T-helper 9 cell (primary cell): ENCODE measurements at places on chromosomes 5 and 9.

DNA sequence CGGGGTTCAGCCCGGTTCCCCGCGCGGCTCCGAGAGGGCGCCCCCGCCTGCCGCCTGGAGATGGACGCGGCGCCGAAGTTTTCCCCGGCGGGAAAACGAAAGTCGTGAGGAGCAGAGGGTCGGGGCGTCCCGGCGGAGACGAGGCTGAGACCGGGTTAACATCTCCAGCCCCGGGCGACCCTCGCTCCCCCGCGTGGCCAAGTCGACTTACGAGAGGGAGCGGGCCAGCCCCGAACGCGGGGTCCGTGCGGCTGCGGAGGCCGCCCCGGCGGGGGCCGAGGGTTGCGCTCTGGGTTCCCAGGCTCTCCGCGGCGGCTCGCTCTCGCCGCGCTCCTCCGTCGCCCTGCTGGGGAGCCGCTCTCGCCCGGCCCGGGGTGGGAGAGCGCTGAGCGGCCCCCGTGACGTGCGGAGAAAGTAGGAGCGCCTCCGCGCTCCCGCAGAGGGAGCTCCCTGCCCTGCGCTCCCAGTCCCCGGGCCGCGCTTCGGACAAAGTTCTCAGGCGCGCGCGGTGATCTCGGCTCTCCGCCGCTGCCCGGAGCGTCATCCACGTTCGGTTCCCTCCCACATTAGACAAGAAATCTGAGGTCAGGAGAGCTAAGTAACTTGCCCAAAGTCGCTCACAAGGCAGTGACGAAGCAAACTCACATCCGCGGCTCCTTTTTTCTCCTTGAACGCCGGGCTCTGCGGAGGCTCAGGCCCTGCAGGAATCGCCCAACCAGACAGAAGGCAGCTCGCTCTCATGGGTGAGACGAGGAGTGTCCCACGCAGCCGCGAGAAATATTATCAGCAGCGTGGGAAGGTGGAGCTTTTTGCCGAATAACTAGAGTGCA, 1.2 kb upstream of the GCNT4 start:
- DNase-seq: peak; percentile 22

DNA sequence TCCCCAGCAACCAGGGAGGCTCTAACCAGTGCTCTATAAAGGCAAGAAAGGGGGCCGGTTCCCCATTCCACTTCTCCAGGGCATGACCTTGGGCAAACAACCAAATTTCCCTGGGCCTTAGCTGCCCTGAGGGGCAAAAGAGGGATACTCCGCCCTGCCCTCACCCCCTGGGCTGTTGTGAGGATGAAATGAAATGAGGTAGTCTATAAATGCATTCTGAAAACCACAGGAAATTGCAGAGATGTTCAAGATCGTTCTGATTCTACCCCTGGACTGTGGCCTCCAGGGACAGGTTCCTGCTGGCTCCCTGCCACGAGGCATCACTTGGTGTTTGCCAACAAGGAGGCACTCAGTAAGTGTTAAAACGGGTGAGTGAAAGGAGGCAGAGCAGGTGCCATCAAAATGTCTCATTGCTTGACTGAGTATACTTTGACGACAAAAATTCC, 5.7 kb downstream of the RAPGEF1 start:
- DNase-seq: peak; percentile 63

GRCh38 chr5:153630546-153630945, 140.1 kb downstream of the GRIA1 start:
- DNase-seq: no peak

- peak; percentile 33 for DNase-seq
These were observed 137.2 kb downstream of the C9orf50 start for GRCh38 chr9:129483415-129484351.

DNA sequence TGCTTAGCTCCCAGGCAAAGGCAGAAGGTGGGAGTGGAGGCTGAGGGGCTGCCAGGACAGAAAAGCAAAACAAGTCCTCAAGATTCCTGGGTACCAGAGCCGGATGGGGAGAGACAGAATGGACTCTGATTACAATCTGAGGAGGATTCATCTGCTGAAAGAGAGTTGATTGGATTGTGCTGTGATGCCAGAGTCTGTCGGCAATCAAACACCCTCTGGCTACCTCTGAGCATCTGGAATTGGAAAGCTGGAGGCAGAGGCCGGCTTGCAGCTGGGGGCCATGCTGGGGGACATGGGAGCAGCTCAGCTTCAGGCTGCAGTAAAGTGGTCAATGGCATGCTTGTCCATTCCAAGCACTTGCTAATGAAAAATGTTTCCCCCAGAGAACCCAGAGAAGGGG, 59.3 kb downstream of the ASTN2 start:
- no peak for DNase-seq

- no peak for DNase-seq
These were observed 582.2 kb downstream of the CETN3 start for GRCh38 chr5:89827359-89827758.

- no peak for DNase-seq
These were observed 333.8 kb upstream of the CTNND2 start for GRCh38 chr5:12237837-12238575.

- DNase-seq: no peak
These were observed 15.1 kb downstream of the SNCAIP start for GRCh38 chr5:122327110-122327509.

DNA sequence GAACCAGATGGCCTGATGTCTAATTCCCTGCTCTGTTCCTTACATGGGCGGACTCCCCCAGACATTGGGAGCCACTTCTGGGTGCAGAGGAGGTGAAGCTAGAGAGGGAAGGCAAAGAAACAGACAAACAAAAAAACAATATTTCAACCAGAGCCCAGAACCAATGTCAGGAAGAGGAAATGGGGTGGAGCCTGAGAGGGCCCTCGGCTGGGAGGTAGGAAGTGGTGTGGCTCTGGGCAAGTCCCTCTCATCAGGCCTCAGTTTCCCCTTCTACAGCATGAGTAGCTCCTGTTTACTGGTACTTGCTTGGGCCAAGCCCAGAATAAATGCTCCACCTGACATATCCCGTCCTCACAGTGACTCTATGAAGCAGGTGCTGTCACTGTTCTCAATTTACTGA, 11.1 kb downstream of the SH2D3C start:
- DNase-seq: no peak

- DNase-seq: peak; percentile 71
These were observed 31.2 kb upstream of the AFAP1L1 start for GRCh38 chr5:149240354-149240998.

DNA sequence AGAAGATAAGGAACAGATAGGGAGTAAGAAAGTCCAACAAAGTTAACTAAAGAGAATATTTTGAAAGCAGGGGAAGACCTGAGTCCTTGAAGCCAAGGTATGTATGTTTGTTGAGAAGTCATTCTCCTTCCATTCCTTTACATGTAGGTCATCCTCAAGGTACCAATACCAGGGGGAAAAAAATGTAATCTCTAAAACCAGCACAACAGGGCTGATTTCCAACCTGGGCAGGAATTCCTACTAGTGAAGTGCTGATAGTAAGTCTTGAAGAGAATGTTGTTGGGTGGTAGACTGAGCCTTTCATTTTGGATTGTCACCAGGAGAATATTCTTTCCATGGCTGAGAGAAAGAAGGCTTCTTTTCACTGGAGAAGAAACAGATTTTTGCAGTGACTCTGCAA, 117.1 kb upstream of the ZNF462 start:
- DNase-seq: no peak

- DNase-seq: no peak
These were observed 240.9 kb downstream of the TLE4 start for GRCh38 chr9:79812507-79813257.

- DNase-seq: peak; percentile 95
These were observed at the start of gene EXOSC2 for GRCh38 chr9:130693426-130694191. EXOSC2 (plus strand) TSS chr9:130693780; CDS start chr9:130693792, 12 bp downstream.

GRCh38 chr5:151086905-151087360, 6.1 kb upstream of the TNIP1 start:
- DNase-seq: peak; percentile 67

DNA sequence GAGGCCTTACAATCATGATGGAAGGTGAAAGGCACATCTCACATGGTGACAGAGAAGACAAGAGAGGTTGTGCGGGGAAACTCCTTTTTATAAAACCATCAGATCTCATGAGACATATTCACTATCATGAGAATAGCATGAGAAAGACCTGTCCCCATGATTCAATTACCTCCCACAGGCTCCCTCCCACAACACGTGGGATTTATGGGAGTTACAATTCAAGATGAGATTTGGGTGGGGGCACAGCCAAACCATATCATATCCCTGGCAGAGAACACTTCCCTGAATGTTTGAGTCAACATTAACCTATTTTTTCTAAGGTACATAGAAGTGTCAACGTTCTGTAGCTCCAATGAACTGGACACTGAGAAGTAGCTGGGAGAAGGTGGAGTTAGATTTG, 280.9 kb downstream of the NFIB start:
- no peak for DNase-seq

- DNase-seq: no peak
These were observed 11.7 kb upstream of the INPP5E start for GRCh38 chr9:136451221-136451877.

DNA sequence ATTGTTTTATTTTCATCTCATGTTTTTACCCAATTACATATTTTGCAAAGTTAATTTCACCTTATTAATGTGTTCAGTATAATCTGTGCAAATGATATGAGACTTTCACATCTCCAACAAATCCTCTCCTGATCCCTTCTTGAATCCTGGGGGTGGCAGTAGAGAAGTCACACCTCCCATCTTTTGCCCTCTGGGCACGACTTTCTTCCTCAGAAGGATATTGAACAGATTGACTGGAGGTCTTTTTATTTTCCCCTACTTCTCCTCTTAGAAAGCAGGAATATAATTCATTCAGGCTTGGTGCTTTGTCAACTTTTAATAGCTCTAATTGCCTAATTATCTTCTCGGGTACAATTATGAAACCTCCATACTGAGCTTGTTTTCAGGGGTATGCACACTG, 1037.1 kb upstream of the NUDT12 start:
- no peak for DNase-seq

DNA sequence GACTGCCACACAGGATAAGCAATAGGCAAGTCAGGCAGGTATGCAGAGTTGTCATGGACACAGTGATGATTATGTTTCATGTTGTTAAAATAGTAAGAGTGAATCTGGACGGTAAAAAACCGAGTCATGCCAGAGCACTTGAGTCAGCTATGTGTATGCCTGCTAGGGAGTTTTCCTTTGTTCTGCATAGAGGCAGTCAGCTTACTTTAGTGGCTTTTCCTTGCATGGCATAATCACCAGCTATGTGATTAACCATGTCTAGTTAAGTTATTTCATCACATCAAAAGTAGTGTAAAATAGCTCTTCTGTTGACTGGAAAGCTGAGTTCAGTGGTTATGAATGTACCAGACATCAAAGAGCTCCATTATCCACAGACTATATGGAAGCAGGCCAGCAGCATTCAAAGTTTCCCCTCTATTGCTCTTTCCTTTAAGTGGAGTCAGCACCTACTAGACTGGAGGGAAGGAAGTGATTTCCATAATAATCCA, 989.8 kb downstream of the TLE1 start:
- no peak for DNase-seq

- DNase-seq: no peak
These were observed 72.8 kb upstream of the NXNL2 start for GRCh38 chr9:88462191-88462590.

DNA sequence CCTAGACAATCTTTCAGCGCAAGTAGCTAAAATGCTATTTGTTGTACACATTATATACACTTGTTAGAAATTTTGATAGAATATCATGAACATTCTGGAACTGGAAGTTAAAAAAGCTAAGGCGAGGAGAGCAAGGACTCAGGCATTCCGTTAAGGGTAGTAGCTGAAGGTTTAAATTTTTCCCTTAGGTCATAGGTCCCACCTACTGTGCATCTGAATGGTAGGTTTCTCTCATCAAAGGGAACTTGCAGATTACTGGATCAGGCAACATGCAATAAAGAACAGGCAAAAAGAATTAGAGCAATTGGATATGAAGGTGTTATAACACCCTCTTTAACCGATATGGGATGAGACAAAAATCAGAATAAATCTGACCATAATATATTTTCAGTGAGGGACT, 32.8 kb downstream of the TMEM161B start:
- DNase-seq: no peak

DNA sequence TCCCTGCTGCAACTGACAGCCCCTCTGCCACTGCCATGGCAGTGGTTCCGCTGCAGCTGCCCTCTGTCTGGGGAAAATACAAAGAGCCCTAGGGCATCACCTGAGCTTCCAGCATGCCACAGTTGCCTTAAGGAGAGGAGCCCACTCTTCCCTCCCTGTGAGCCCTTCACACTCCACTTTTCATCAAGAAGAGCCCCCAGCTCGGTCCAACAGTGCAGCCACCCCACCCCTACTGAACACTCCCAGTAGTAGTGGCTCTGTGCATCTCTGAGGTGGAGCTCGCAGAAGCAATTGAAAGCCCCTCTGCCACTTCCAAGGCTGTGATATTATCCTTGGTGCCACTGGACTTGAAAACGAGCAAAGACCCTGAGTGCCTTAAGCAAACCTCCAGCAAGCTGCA, 696.8 kb upstream of the COX7C start:
- no peak for DNase-seq

DNA sequence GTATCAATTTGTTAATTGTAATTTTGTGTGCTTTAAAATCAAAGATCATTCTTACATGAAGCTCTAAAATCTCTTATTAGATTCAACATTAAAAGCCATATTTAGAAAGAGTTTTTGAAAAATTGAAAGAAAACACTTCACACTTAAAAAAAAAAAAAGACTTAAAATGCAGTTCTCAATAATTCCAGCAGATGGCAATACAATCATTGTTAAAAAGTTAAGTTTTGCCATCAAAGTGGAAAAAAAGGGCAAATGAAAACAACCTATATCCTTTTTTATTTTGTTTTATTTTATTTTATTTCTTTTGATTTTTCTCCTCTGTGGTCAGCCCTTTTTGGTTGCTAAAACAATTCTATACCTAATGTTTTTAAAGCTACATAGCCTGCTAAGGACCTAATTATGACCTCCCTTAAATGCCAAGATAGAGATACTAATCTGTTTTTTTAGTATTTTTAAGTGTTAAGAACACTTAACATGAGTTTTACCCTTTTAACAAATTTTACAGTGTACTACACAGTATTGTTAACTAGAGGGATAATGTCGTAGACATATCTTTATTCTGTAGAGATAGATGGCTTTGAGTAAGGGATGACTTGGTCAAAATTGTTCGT, 154.2 kb upstream of the DAB2 start:
- DNase-seq: no peak

DNA sequence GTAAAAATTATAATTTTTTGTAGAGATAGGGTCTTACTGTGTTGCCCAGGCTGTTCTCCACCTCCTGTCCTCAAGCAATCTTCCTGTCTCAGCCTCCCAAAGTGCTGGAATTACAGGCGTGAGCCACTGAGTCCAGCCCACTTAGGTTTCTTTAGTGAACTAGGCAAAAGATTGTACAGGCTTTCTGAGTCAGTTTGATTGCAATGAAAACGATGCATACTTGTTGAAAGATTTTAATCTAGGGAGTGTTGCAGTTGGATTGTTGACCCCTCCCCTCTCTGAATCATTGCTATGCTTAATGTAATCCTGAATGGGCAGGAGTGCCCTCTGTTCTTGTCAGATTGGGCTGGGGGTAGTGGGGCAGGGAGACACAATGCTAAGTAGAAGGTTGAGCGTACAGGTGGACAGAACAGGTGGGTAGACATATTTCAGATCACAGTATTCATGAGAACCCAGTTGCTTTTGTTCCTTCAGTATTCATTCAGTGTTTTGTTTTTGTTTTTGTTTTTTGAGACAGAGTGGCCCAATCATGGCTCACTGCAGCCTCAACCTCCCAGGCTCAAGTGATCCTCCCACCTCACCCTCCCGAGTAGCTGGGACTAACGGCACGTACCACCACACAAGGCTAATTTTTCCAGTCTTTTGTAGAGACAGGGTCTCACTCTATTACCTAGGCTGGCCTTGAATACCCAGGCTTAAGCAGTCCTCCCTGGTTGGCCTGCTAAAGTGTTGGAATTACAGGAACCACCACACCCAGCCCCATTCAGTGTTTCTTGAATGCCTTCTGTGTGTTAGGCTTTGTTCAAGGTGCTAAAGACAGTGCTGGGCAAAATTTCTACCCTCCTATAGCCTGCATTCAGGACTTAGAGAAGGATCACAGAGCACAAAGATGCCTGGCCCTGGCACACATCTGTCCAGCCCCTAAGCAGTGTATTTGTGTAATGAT, 70.1 kb downstream of the KIAA1958 start:
- no peak for DNase-seq
